Stimulated activated CD4-positive, alpha-beta T cell treated with anti-CD3 and anti-CD28 coated beads, Interleukin-4, amount 100 ng/mL, for 1 hour (primary cell): ENCODE measurements at places on chromosomes 5 and 9.

GRCh38 chr9:95809686-95810085 lies 65.8 kb upstream of the ERCC6L2 start:
- DNase-seq: no peak

GRCh38 chr5:75672616-75673015 lies 44.6 kb downstream of the POC5 start:
- DNase-seq: no peak

- DNase-seq: no peak
Observed at GRCh38 chr9:92720209-92720765, 44.3 kb downstream of the BICD2 start.

- no peak for DNase-seq
Observed at GRCh38 chr5:64269164-64269563, 103.5 kb downstream of the RNF180 start.

- DNase-seq: no peak
Observed at GRCh38 chr5:170504616-170505266, 921 bp downstream of the KCNIP1 start.
